ENCODE measurements at places on chromosomes 1 and 21.

- no peak for DNase-seq
Observed at GRCh38 chr1:148374101-148374500, 109.0 kb downstream of the PPIAL4G start.

GRCh38 chr1:227364657-227365056, 46.4 kb upstream of the CDC42BPA start:
- no peak for DNase-seq

- no peak for DNase-seq
Observed at GRCh38 chr1:212712451-212713303, 13.0 kb upstream of the BATF3 start.

DNA sequence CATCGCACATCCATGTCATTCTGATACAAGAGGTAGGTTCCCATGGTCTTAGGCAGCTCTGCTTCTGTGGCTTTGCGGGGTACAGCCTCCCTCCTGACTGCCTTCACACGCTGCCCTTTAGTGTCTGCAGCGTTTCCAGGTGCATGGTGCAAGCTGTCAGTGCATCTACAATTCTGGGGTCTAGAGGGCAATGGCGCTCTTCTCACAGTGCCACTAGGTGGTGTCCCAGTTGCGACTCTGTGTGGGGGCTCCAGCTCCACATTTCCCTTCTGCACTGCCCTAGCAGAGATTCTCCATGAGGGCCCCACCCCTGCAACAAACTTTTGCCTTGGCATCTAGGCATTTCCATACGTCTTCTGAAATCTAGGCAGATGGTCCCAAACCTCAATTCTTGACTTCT, 138.2 kb upstream of the BRINP3 start:
- DNase-seq: no peak

DNA sequence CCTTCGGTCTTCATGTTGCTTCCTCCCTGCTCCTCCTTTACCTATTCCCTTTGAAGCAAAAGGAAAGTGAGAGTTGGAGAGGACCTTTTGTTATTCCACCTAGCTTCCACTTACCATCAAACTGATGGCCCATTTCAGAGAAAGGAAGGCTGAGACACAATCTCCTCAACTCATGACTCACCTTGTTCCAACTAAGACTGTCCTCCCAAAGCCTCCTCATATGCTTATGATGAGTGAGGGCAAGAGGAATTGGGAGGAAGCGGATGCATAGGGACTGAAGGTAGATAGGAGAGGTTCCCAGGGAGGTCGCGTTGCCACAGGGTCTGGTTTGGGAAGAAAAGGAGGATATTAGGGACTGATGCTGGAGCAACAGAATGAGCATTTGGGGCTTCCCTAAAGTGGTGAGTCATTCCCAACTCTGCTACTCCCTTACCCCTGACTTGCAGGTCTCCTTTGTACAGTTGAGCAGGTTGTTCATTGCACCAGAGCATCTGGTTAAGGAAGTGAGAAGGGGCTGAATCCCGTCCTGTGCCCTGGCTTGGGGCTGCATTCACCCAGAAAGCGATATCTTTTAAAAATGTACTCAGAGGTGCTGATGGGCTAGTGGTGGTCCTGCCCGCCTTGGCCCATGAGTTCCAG, 35.0 kb downstream of the LGR6 start:
- no peak for DNase-seq

GRCh38 chr1:29317063-29317915, 81.0 kb downstream of the PTPRU start:
- DNase-seq: no peak

Measured in NCI-H2029 treated with DMSO at 0.1 percent for 48 hours (cell line).